ENCODE measurements at places on chromosomes 4 and X.

- DNase-seq, result no peak
These were observed 103.3 kb downstream of the MGST2 start for GRCh38 chr4:139768896-139769295.

GRCh38 chr4:3736806-3737205 lies 29.4 kb upstream of the ADRA2C start:
- DNase-seq, result no peak

- DNase-seq, result no peak
These were observed 118.0 kb downstream of the PWWP3B start for GRCh38 chrX:106286053-106286650.

GRCh38 chr4:168917138-168917779 lies 92.8 kb downstream of the CBR4 start:
- no peak for DNase-seq

DNA sequence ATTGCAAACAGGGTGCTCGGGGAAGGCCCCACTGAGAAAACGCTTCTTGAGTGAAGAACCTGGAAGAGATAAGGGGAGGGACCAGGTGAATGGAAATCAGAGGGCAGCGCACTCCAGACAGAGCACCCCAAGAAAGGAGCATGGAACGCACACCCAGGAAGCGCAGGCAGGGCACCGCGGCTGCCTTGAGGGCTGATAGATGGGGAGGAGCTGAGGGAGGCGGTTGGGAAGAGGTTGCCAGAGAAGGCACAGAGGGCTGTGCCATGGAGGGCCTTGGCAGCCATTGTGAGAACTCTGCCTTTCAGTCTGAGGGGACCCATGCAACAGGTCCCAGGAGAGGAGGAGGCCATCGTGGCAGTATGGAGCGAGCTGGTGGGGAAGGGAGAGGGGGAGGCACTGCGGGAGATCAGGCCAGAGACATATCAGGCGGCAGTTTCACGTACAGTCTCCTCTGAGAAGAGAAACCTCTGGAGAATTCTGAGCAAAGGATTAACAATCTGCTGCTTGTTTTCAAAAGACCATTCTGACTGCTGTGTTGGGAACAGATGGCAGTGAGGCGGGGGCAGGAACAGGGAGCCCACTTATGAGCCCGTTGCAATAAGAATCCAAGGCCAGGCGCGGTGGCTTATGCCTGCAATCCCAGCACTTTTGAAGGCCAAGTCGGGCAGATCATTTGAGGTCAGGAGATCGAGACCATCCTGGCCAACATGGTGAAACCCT lies 83.7 kb downstream of the PCYT1B start:
- DNase-seq, result no peak

GRCh38 chr4:48249378-48249777 lies 20.3 kb downstream of the TEC start:
- DNase-seq, result no peak

DNA sequence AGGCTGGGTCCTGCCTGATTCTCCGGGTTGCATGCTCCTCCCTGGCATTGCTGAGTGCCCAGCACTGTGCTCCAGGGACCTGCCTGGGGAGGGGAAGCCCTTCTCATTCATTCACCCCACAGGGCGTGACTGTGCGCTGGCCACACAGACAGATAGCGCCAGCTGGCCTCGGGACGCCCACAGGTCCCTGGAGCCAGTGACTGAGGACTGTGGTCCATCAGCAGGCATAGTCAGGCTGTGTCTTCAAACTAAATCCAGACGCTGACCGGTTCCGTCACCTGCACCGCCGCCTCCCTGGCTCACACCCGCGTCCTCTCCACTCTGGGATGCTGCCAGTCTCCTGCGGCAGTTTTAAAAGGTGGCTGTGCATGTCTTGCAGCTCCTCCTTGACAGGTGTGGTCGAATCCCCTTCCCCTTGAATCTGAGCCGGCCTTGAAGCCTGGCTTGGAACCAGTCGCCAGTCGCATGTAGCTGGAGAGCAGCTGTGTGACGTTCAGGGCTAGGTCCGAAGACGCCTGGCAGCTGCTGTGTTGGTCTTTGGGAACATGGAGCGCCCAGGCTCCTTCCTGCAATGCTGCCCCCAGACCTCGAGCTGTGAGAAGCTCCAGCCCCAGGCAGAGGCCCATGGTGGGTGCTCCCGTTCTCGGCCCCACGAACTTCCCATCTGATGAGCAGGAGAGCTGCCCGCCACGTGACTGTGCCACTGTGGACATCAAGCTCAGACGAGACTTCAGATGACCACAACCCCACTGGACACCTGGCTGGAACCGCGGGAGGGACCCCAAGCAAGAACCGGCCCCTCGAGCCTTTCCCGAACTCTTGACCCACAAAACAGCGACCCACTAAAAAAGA lies 94.1 kb downstream of the ADRA2C start:
- DNase-seq, result no peak
